Left hindlimb (tissue), 1 donor: ENCODE measurements at places on chromosomes 13 and 19.

- DNase-seq = no peak
These were observed 25.8 kb downstream of the LACC1 start for GRCh38 chr13:43905435-43906031.

GRCh38 chr13:49058761-49059160, 83.0 kb downstream of the FNDC3A start:
- DNase-seq = no peak

DNA sequence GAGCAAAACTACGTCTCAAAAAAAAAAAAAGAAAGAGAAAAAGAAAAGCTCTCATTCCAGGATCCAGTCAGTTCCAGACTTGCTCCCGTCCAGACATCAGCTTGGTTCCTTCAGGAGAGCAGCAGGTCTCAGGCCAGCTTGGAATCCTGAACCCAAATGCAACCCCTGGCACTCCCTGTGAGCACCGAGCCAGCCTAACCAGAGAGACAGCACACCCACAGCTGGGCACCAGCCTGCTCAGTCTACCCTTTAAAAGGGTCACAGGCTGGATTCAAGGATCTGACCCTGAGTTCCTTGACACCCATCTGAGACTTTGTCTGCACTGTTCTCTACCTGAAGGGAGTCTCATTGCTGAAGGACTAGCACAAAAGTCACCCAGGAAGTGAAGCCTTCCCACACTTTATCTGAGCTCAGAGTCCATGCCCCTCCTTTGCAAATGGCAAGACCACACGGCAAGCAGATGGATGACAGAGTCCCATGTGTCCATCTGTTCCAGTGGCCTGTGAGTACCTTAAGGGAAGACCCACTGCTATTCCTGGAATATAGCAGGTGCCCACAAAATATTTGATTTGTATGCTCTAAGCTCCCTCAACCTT, 1.4 kb downstream of the PEPD start:
- no peak for DNase-seq

DNA sequence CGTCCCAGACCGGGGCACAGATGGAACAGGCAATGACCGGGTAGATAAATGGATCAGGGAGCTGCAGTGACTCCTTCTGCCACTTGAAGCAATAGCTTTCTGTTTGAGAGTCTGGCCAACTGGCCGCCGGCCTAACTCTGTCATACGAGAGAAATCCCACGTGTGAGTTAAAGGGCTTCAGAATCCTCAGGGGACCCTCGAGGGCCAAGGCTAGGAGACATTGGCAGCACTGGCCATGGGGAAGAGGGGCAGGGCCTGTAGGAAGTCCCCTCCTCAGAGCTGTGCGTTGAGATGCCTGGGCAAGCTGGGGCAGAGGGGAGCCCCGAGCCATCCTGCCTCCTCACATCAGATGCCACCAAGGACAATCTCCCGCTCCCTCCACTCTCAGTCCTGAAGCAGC, 51.6 kb downstream of the KLF2 start:
- no peak for DNase-seq

DNA sequence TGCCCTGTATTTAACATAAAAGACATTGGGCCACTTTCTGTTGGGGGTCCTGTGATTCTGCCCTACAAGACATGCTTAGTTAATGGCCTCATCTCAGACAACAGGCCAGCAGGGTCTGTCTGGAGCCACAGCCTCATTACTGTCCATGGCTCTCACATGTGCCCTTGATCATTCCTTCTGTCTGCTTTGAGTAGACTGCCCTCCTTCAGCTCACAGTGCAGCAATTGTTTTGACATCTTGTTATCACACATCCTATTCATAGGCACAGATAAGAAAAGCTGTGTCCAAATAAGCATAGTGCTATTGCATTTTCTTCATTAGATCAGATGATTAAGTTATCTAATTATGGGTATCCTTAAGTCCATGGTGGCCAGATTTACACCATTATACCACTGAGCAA, 127.9 kb downstream of the KCTD12 start:
- no peak for DNase-seq

- DNase-seq = no peak
These were observed 48.9 kb upstream of the CLDN10 start for GRCh38 chr13:95503662-95504061.

DNA sequence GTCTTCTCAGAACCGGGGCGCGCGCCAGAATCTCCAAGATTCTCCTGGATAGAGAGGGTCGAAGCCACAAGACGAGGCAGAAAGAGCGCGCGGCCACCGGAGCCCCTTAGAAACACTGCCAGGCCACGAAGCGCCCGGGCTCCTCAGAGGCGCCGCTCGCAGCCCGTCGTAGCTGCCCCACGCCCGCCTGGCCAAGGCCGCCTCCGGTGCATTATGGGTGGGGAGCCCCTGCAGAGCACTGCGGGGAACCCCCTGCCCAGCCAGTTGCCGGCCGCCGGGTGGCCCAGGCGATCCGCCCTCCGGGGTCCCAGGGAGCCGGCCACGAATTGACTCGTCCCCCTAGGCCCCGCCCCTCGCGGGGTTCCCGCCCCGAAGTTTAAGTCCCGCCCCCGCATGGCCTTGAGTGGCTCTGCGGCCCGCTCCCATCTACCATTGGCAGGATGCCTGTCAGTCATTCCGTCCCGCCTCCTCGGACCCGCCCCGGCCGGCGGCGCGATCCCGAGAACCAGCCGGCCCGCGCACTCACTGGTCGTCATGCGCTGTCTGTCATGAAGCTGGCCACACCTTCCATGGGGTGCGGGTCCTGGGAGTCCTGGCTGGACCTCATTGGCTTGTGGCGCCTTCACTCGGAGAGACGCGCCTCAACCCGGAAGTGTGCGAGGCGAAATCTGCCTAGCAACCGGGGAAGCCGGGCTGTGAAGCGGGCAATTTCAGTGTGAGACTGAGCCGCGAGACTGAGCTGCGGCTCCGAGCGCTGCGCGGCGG, 20.2 kb upstream of the GATAD2A start:
- DNase-seq = peak; percentile 100

DNA sequence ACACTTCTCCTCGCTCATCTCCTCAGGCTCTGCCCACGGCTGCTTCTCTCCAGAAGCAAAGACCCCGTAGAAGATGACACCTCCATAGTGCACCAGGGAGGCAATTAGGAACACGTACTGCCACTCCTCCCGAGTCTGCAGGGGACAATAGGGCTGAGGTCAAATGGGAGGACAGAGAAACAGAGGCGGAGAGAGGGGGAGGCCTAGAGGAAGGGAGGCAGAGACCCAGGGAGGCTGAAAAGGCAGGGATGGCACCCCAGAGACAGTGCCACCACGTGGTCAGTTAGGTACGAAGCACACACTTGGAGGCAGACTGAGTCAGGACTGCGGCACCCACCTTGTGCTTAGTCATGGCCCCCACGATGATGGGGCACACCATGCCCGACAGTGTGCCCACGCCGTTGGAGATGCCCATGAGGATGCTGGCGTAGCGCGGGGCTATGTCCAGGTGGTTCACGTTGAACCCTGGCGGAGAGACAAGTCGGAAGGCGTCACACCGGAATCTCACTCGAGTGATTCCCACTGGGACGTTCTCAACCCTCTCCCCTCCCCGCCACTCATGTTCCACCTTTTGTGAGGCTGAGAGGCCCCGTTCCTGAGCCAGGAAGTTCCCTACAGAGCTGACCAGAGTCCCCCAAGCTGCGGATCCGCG, 5.6 kb downstream of the GFY start:
- DNase-seq = no peak

GRCh38 chr13:42880056-42880605, 98.7 kb downstream of the FAM216B start:
- no peak for DNase-seq

- no peak for DNase-seq
These were observed 65.0 kb downstream of the TBC1D4 start for GRCh38 chr13:75417012-75417384.

- DNase-seq = no peak
These were observed 133.5 kb upstream of the IRS2 start for GRCh38 chr13:109919715-109920375.

DNA sequence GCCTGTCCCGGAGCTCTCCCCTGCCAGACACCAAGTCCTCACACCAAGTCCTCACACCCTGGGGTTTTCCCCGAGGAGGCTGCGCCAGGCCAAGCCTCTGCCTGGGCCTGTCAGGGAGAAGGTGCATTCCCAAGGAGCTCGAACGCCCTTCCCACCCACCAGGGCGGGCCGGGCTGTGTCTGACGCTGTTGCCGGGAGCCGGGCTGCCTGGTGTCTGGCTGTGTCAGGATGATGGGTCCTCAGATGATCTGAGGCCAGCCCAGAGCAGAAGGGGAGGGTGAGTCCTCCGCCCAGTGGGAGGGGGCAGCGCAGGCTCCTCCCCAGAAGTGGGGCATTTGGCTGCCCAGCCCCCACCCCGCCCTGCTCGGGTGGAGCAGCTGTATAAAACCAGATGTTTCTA, 2.3 kb upstream of the HAS1 start:
- peak; percentile 75 for DNase-seq

- DNase-seq = no peak
These were observed 406.7 kb upstream of the ZNF507 start for GRCh38 chr19:31938675-31939074.

DNA sequence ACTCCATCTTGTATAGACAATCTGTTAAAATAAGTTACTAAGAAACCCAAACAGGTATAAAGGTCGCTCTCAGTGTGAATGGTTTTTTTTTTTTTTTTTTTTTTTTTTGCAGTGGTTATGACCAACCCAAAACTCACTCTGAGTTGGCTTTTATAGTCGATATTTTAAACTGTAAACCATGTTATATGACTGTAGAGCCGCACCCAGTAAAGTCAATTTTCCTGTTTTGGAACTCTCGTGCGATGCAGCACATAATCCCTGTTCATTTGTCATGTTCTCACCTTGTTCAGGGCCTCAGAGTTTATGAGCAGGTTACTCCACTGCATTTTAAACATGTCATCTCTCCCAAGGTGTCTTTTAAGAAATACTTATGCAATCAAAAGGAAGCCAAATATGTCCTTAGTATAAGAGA, 112.5 kb downstream of the KLF5 start:
- no peak for DNase-seq

- peak; percentile 50 for DNase-seq
These were observed 22.3 kb downstream of the KCTD4 start for GRCh38 chr13:45178349-45179162.

GRCh38 chr13:86846501-86846900, 824.7 kb upstream of the SLITRK5 start:
- no peak for DNase-seq

DNA sequence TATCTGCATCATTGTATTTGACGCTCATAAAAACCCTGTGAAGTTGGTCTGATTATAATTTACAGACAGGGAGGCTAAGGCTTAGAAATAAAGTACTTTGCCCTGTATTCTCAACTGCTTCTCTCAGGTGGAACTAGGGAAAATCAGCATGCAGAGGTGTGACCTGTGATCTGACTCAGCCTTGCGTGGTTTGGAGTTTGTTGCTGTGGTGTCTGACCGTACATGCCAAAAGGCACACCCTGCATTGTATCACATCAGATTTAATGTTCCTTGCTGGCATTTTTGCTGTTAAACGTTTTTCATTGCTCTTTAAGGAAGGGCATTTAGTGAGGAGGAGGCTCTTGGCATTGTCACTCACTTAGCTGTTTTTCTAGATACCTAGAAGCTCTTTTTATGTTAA, 58.8 kb upstream of the C1QTNF9B start:
- no peak for DNase-seq

DNA sequence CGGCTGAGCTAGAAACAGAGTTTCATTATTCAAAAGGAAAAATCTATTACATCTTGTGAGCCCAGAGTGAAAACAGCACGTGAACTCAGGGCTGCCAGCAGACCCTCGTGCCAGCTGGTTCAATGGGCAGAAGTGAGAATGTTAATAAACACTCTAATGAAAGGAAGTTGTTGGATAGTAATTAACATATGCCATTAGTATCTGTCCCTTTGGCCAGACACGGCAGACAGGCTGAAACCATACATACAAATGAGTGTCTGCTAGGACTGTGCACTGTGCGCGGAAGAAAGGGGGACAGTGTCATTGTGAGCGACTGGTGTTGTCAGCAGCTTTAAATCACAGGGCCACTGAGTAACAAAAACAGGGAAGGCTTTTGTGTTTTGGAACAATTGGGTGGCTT, 121.9 kb upstream of the TSC22D1 start:
- no peak for DNase-seq

DNA sequence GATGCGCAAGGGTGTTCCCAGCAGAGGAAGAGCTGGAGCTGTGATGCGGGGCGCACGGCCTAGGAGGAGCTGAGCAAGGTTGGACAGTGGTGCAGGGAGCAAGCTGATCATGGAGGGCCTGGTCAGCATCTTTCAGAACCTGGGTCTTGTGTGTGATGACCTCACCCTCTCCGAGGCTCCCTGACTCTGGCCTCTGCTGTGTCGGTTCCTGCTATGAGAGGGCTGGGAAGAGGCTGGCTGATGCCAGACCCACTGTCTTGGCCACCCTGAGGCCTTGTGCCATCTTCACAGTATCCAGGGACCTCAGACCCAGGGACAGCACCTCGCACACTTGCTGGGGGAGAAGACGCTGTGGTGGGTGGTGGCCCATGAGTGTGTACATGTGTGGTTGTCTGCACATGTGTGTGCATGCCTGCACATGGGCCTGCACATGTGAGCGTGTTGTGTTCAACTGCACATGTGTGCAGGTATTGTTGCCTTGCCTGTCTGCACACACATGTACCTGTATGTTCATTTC, 16.5 kb upstream of the C13orf46 start:
- DNase-seq = no peak
